SW 1271 (cell line): ENCODE measurements at places on chromosomes 6 and 20.

GRCh38 chr6:42278131-42278853 is 60.6 kb upstream of the MRPS10 start:
- no peak for DNase-seq

DNA sequence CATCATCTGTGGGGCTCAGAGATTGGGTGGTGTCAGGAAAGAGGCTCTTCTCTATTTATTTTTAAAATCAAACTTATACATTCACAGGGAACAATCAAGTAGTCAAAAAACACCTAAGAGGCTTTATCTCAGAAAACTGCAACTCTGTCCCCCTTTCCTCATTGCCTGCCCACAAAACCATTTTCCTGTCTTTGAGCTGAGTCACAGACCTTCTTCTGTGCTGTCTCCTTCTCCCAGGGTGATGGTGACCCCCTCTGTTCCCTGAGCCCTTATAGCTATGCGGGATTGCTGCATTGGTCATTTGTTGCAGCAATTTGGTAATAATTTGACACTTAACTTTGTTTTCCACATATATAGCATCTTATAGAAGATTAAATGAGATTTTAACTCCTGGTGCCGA is 195.2 kb upstream of the PROKR2 start:
- DNase-seq, result no peak

GRCh38 chr6:159665868-159666635 is 27.0 kb downstream of the SOD2 start:
- DNase-seq, result no peak

- DNase-seq, result no peak
Observed at GRCh38 chr20:51526106-51526470, 16.4 kb downstream of the NFATC2 start.

DNA sequence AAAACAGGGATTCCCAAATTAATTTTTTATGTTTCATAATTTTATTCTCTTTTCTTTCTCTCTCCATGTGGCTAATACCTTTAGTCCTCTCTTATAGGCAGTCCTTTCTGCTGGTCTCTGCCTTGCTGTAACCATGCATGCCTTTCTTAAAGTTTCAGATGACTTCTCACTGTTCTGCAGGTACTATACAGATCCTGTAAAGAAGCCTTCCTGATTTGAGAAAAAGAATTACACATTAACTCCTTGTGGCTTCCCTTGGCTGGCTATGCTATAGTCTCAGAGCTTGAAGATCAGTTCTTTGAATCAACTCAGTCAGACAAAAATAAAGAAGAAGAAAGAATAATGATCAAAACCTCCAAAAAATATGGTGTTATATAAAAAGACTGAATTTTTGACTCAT is 7.3 kb upstream of the GPR63 start:
- no peak for DNase-seq

GRCh38 chr20:13670160-13670559 is 31.4 kb upstream of the TASP1 start:
- DNase-seq, result no peak
